Frontal cortex (tissue), 4 donors: ENCODE measurements at places on chromosomes 7 and 10. TPM values are rescaled to one million over a fixed set of nuclear protein-coding genes. Genes with fewer than 3 reads are reported as not detected.

The CALHM3 gene
- not detected for total RNA-seq

The IQUB gene
- 2.0 TPM for total RNA-seq

The TRIL gene
- total RNA-seq: 17.5 TPM

The PGAM2 gene
- 4.5 TPM for total RNA-seq

The MUC3A gene
- total RNA-seq: under 0.01 TPM

The CCL24 gene
- not detected for total RNA-seq

The SPDYE1 gene
- total RNA-seq: not detected

The PHYHIPL gene
- 17.1 TPM for total RNA-seq

The ZNF488 gene
- 0.41 TPM for total RNA-seq

The AMPH gene
- total RNA-seq: 31.0 TPM

The CCZ1B gene
- total RNA-seq: 117 TPM

The FAM221A gene
- 15.9 TPM for total RNA-seq

The DKK1 gene
- 6.5 TPM for total RNA-seq

The AKR1E2 gene
- 74.2 TPM for total RNA-seq

The AHR gene
- total RNA-seq: 13.9 TPM

The TMEM196 gene
- total RNA-seq: 18.8 TPM

The TAS2R3 gene
- total RNA-seq: 1.2 TPM
